Ureter (tissue), 1 donor: ENCODE measurements at places on chromosomes 16 and 17. TPM values are rescaled to one million over a fixed set of nuclear protein-coding genes. Genes with fewer than 3 reads are reported as not detected.
A peak's percentile ranks its signal among the peaks of the same experiment; 100 is the strongest.

PRRT2 gene
- total RNA-seq = 10.6 TPM

IRX6 gene
- total RNA-seq = not detected

TSPAN10 gene
- 2.5 TPM for total RNA-seq

CD300LB gene
- total RNA-seq = 0.49 TPM

DNA sequence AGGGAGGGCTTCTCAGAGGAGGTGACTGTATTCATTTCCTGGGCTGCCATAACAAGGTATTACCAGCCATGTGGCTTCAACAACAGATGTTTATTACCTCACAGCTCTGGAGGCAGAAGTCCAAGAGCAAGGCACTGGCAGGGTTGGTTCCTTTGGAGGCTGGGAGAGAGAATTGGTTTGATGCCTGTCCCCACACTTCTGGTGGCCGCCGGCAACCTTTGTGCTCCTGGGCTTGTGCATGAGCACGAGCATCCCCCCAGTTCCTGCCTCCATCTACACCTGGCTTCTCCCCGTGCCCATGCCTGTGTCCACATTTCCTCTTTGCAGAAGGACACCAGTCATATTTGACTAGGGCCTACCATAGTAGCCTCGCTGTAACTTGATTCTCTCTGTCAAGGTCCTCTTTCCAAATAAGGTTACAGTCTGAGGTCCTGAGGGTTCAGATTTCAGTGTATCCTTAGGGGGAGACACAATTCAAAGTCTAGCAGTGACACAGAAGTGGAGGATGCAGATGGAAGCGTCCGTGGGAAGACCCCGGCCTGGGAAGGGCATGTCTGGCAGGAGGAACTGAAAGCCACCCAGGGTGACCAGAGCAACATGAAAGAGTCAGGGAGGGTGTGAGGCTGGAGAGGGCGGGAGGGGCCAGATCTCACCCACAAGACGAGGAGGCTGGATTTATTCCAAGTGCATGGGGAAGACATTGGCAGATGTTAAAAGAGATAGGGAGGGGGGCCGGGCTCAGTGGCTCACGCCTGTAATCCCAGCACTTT is 188.2 kb upstream of the HSBP1 start:
- no peak for DNase-seq

GRCh38 chr17:76458580-76459490 is 5.9 kb upstream of the UBE2O start:
- DNase-seq = no peak

- no peak for DNase-seq
These were observed 286.2 kb downstream of the IRX3 start for GRCh38 chr16:54000361-54000760.

DNA sequence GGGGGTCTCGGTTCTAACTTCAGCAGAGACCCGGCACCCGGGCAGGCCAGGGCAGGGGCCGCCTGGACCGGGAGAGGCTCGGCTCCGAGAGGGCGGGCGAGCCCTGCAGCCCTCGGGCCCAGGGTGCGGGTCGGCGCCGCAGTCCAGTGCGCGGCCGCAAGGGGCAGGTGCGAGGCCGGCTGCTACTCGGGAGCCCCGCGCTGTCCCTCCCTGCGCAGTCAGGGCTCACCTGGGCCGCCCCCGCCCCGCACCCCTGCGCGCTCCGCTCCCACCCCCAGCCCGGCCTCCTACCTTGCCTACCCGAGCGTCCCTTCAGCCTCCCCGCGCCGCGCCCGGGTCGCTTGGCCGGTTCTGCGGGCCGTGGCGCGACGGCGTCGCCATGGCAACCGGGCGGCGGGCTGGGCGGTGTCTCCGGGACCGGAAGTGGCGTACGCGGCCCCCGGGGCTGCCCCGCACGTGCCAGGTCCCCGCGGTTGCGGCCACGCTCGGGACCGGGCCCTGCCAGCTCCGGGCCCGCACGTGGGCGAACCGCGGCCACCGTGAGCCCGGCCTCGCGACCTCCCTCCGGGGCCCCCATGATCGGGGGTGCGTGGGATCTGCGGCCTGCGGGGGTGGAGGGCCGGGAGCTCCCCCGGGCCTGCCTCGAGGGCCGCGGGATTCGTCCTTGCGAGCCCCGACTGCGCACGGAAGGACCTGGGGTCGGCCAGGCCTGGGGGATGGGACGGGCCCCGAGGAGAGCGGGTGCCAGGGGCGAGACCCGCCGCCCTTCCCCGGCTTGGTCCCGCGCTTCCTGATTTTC is at the start of gene CYB561:
CYB561 (minus strand) TSS at position 353 of the 799 bp plus-strand sequence. CDS start 8,759 bp downstream, outside the sequence.
- DNase-seq = peak; percentile 87

GRCh38 chr17:49645654-49646053 is 32.2 kb downstream of the SPOP start:
- no peak for DNase-seq

- no peak for DNase-seq
These were observed at the start of gene IRX6 for GRCh38 chr16:55323637-55324271. IRX6 (plus strand) TSS chr16:55324203; CDS start chr16:55325092, 889 bp downstream.

DNA sequence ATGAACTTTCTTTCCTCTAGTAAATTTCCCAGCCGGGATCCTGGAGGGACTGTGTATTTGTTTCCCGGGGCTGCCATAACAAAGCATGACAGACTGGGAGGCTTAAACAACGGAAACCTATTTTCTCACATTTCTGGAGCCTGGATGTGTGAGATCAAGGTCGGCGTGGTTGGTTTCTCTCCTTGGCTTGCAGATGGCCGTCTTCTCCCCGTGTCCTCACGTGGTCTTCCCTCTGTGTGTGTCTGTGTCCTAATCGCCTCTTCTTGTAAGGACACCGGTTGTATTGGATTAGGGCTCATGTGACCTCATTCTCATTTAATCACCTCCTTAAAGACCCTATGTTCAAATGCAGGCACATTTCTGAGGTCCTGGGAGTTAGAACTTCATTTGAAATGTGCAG is 22.0 kb upstream of the USP10 start:
- DNase-seq = no peak

GRCh38 chr17:11459861-11460331 is 138.4 kb upstream of the DNAH9 start:
- DNase-seq = no peak

DNA sequence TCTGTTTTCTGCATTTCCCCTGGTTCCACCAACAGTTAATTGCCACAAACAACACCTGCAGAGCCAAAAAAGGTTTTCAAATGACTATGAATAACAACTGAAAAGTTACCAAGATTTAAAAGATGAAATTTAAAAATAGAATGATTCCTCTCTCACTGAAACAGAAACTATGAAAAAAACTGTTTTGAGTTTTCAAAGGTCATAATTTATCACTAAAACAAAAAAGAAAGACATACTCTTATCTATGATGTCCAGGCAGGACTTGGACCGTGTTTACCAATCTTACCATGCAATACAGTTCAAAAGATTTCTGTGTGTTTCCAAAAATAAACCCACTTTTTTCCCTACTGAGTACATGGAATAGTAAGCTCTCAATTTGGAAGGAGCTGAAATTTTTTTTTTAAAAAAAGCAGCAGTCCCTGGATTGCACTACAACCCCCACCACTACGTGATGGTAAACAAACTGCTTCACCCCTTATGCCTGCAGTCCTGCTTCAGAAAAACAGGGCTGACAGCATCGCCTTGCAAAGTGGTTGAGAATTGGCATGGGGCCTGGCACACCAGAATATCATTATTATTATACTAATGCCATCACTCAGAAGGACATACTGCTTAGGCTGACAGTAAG is 8.5 kb downstream of the TXNDC11 start:
- DNase-seq = no peak

- DNase-seq = no peak
These were observed 11.2 kb upstream of the NGFR start for GRCh38 chr17:49483599-49484509.

- DNase-seq = peak; percentile 28
These were observed 5.4 kb downstream of the CD300LB start for GRCh38 chr17:74525781-74526288.

DNA sequence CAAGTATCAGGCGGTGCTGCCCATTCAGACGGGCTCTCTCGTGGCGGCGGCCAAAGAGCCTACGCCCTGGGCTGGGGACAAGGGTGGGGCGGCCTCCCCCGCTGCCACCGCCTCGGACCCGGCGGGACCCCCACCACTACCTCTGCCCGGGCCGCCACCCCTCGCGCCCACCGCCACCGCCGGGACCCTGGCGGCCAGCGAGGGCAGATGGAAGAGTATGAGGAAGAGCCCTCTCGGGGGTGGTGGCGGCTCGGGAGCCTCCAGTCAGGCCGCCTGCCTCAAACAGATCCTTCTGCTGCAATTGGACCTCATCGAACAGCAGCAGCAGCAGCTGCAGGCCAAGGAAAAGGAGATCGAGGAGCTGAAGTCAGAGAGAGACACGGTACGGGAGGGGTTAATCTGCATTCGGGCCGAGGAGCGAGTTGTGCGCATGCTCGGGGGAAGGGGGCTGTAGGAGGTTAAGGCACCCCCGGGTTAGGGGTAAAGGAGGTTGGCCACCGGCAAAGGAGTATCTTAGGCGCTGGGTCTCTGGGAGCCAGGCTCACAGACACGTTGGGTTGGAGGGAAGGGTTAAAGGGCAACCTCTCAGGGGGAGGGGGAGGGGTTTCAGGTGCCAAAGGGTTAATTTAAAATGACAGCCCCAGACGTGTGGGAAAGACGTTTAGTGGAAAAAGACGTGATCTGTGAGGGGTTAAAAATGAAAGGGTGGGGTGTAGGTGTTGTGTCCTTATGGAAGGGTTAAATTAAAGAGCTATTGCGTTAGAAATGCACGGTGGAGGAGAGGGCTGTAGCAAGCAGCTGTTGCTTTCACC is 1.4 kb downstream of the MSL1 start:
- peak; percentile 62 for DNase-seq

GRCh38 chr17:77901481-77901880 is 57.0 kb upstream of the TNRC6C start:
- DNase-seq = no peak

- DNase-seq = no peak
These were observed 10.8 kb upstream of the ASB16 start for GRCh38 chr17:44159519-44160210.

DNA sequence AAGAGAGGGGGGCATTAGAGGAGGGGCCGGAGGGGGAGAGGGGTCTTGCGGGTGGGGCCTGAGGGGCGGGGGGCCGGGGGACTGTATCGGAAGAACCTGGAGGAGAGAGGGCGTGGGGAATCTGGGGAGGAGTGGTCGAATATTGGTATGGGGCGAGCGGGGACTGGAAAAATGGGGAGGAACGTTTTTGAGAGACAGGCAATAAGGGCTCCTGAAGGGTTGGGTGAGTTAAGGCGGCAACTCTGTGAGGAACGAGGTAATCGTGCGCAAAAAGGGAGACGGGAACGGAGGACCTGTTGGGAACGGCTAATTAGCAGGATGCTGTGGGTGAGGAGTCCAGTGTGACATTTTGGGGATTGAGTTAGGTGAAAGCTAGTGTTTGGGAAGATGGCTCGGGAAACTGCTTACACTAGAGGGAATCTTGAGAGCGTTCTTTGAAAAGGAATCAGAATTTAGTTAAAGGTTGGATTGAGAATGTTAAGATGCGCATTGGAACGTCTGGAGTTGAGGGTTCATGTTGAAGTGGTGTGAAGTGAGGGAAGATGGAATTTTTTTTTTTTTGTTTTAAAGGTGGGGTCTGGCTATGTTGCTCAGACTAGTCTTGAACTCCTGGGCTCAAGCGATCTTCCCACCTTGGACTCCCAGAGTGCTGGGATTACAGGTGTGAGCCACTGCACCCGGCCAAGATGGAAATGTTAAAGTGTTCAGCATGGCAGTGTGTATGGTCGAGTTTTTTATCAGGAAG is 662 bp downstream of the WIPF2 start:
- DNase-seq = no peak

- no peak for DNase-seq
These were observed 1.8 kb upstream of the RHBDF1 start for GRCh38 chr16:74051-74746.

- DNase-seq = no peak
These were observed 168.0 kb upstream of the IRX3 start for GRCh38 chr16:54454616-54455015.

DNA sequence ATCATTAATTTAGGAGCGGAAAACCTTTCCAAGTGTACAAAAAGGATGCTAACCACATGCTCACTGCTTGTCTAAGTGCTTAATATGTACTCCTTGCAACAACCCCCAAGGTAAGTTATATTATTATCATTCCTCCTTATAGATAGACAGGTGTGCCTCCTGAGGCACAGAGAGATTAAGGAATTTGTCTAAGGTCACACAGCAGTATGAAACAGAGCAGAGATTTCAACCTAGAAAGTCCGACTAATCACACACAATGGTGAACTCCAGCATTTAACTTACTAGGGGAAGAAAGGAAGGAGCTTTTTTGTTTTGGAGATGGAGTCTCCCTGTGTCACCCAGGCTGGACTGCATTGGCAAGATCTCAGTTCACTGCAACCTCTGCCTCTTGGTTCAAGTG is 37.0 kb upstream of the USP7 start:
- no peak for DNase-seq

DNA sequence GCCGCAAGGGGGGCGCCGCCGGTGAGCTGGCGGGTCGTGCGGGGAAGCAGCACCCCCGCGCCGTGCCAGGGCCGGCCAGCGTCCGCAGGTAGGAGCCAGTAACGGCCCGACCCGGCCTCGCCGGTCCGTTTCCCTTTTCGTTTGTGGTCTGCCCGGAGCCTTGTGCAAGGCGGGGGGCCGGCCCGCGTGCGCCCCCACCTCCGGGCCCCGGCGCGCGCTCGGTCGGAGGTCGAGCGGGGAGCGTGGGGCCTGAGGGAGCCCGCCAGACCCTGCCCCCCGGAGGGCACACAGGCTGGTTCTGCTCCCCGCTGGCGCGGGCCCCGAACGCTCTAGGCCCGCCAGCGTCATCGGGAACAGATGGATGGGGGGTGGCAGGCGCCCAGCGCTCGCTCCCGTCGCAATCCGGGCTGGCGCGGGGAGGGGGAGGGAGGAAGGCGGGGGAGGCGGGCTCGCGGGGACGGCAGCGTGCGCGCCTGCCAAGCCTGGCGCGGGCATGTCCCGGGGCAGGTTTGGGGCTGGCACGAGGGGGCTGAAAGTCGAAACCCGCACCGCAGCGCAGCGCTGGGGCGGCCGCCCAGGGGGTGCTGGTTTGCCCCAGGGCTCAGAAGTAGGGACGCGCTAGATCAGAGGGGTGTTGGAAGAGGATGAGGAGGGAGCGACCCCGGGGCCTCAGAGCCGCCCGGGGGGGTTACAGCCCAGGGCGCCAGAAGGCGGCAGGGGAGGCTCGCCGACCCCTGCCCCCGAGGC is 1.5 kb upstream of the GSE1 start:
- peak; percentile 86 for DNase-seq

DNA sequence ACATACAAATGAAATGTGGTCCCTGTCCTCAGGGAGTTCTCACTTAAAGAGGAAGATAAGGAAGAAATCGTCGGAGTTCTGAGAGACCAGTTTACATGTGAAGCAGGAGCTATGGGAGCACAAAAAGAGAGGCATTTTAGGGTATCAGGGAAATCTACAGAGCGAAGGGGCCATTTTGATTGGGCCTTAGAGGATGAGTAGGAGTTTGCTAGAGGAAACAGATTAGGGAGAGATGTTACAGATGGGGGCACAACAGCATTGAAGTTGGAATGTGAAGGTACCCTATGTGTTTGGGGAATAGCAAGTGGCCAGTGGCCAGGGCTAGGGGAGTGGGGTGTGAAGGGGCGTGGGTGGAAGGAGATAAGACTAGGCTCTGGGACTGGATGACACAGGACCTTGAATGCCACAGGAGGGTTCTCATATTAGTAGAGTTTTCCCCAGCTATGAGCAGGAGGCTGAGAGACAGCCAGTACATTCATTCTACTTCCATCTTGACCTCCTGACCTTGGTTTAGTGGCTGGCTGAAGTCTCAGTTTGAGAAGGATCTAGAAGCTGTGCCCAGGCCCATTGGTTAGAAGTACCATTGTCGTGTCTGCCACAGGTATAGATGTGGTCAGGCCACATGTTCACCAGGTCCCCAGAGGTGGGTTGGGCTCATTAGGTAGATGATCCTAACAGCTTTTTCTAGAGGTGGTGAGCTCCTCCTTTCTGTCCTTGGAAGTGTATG is 34.8 kb downstream of the CPNE2 start:
- DNase-seq = no peak

- no peak for DNase-seq
These were observed 142.4 kb downstream of the TOX3 start for GRCh38 chr16:52404546-52404945.

- no peak for DNase-seq
These were observed 2.4 kb downstream of the EFNB3 start for GRCh38 chr17:7707446-7707845.
